Stimulated activated CD8-positive, alpha-beta memory T cell treated with anti-CD3 and anti-CD28 coated beads, Interleukin-7, amount 100 ng/mL, for 1 hour (primary cell): ENCODE measurements at places on chromosomes 1 and 21.

- no peak for DNase-seq
Measured at GRCh38 chr1:79128722-79129121, 122.2 kb upstream of the ADGRL4 start.

- no peak for DNase-seq
Measured at GRCh38 chr1:43565600-43566360, 35.1 kb downstream of the PTPRF start.

GRCh38 chr1:88357729-88358128 lies 326.3 kb upstream of the PKN2 start:
- no peak for DNase-seq

DNA sequence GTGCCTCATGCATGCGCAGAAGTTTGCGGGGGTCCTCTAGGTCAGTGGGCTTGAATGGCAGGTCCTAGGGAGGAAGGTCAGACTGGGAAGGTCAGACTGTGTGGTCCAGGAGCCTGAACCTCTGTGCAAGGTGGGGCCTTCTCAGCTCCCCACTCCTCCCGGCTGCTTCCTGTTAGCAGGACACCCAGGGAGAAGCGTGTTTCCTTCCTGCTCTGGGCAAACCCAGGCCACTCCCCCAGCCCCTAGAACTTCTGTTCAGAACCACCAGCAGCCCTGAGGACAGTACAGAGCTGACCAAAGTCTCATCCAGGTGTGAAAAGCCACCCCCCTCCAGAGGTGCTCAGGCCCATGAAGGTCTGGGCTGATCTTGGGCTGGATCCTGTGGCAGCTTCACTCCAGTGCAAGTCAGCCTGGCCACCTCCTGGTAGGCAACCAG lies 29.9 kb downstream of the NAV1 start:
- DNase-seq: no peak

GRCh38 chr1:151024540-151025146 lies 11.7 kb upstream of the BNIPL start:
- peak; percentile 70 for DNase-seq

DNA sequence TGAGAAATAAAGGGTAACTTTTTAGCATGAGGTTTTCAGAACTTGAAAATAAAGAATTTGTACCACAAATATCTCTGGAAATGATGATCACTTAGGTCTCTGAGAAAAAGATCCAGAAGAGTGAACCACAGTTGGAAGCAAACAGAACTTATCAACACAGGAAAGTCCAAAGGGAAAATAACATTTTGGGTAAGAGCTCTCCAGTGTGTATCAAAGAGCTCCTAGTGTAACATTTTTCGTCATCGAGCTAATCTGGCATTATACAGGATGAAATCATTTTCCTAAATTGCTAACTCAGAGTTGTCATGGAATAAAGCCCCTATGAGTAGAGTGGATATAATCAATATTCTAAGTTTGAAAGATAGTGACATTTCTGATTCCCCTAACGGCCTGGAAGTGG lies 104.0 kb downstream of the LMO4 start:
- no peak for DNase-seq

DNA sequence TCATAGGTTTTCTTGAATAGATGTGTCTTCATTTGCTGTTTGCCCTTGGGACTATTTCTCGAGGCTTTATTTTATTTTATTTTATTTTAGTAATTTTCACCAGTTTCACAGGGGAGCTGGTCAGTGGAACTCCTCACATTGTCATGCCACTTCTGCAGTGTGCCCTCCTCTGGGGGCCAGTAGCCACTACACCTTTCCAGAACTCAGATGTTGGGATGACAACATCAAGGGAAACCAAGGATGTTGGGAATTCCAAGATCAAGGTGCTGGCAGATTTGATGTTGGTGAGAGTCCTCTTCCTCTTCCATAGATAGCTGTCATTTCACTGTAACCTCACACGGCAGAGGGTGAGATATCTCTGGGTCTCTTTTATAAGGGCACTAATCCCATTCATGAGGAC lies 35.5 kb downstream of the SLC26A9 start:
- DNase-seq: no peak

DNA sequence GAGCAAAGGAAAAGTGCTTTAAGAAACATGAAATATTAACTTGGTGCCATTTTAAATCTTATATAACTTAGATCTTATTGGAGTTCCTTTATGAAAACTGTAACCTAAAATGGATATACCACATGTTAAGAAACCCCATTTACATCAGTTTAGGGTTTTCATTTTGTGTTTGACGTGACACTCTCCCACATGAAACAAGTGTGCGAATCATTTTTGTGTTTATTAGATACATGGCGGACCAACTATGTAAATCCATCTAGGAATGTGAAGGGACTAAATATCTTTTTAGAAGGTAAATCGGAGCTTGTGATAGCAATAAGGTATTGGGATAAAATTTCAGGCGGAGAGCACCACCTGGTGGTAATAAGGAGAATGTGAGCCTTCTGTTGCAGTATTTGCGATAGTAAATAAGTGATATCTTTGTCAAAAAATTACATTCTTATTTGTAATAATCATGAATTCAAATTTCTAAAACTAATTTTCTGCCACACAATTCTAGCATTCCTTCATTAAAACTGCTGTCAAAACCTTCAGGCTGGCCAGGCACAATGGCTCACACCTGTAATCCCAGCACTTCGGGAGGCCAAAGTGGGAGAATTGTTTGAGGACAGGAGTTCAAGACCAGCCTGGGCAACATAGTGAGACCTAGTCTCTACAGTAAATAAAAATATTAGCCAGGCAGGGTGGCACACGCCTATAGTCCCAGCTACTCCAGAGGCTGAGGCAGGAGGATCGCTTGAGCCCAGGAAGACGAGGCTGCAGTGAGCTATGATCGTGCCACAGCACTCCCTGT lies 31.3 kb downstream of the SMAP2 start:
- no peak for DNase-seq

DNA sequence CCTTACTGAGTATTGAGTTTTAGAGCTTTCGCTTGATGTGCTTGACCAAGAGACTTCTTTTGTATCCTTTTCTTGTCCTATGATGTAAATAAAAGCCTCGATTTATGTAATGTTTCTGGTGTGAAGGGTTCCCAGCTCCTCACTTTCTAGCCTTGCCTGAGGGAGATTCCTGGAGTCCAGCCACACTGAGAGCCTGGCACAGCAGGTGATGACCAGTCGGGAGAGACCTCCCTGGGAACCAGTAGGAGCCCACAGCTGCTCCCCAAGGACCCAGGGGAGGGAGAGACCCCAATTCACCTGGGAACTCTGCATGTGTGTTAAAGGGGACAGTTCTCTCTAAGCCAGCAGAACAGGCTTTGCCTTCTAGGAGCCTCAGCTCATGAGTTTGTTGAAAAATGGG lies 8.9 kb downstream of the C1orf115 start:
- no peak for DNase-seq

DNA sequence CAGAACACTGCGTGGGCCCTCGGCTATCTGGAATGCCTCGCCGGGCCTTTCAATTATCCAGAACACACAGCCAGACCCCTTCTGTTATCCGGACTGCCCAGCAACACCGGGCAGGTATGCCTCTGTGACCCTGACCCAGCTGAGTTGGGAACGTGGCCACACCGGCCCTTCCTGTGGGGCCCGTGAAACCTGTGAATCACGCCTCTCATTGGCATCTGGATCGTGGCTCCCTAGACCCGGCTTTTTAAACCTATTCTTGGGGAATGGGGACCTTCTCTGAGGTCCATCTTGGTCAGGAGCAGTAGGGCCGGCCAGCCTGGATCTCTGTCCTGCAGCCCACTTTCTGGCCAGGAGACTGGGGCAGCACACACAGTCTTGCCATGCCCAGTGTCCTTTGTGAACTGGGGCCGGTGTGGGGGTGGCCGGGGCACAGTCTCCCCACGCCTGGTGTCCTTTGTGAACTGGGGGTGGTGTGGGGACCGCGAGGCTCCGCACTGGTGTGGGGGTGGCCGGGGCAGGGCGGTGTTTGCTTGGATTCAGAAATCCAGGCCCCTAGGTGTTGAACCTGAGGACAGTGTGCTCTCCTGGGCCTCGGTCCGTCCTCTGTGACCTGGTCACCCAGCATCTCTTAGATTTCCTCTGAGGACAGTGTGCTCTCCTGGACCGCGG lies 11.1 kb downstream of the COL18A1 start:
- DNase-seq: no peak

- DNase-seq: no peak
Measured at GRCh38 chr1:203211812-203212211, 17.7 kb downstream of the CHIT1 start.

DNA sequence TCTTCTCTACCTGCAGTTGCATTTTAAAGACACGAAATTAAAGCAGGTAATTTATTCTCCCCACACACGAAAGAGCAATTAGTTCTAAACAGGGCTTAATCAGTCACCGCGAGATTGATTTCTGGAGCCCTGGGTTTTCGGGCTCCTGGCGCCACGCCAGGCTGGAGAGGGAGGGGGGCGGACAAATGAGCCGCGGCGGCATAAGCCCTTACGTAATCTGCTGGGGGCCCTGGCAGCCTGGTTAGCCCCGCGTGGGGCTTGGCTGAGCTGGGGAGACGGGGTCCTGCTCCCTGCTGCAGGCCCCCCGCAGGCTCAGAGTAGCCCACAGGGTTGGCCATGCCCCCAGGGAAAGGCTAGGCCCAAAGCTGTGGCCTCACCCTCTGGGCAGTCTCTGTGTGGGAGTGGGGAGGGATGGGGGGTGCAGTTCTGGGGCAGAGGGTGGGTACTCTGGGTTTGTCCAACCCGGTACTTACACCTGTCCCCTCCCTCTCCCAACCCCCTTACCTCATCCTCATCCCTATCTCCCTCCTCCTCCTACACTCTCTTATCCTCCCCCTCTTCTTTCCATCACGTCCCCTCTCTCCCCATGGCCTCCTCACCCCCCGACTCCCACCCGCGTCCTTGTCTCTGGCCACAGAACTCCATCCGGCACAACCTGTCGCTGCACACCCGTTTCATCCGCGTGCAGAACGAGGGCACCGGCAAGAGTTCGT lies 19.9 kb downstream of the FOXO6 start:
- DNase-seq: no peak

- no peak for DNase-seq
Measured at GRCh38 chr1:100219457-100219856, 30.2 kb downstream of the DBT start.

GRCh38 chr1:15538771-15539170 lies 12.1 kb downstream of the DNAJC16 start:
- no peak for DNase-seq

- no peak for DNase-seq
Measured at GRCh38 chr1:21289700-21290545, at the start of gene ECE1. TSS of gene ECE1 (minus strand) at chr1:21290463. CDS start at chr1:21290414, 49 bp downstream.

GRCh38 chr1:2174348-2175054 lies 20.1 kb downstream of the FAAP20 start:
- no peak for DNase-seq

GRCh38 chr1:16143566-16144324 lies 12.1 kb downstream of the EPHA2 start:
- DNase-seq: no peak

DNA sequence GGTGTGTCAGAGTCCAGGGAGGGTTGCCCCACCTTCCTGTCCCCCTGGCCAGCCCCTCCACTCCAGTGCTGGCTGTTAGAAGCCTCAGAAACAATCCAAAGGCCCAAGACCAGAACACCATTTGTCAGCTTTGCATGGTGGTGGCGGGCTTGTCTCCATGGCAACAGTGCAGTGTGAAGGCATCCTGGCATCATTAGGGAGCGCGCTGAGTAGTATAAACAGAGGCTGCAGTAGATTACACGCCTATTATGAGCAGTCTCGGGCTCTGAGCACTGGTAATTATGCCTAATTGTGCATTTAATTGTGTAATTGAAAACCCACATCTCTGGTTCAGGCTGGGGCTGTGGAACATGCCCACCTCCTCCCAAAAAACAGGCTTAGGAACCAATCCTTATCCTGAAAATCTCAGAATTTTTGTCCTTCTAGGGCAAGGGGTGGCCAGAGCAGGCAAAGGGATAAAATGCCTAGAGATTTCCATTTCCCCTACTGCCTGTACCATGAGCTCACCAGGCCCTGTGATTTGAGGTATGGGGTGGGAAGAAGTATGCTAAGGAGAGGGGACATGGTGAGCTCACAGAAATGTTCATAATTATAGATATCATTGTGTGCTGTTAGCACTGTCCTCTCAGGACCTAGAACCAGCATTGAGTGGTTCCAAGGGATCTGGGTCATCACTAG lies 11.7 kb downstream of the NKAIN1 start:
- no peak for DNase-seq

DNA sequence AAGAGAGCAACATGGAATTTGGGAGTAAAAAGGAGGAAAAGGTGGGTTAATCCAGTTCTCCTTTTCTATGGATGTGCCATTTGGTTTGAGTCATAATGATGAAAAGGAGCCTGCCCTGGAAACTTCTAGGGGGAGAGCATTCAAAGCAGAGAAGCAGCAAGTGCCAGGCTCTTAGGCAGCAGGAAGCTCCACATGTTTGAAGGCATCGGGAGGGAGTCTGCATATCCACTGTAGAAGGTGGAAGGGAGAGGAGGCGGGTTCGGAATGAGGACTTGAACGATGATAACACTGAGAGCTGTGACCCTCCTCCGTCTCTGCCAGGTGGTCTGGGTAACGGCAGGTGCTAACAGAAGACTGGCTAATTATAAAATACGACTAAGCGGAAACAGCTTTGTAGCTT lies 128.2 kb downstream of the RYR2 start:
- no peak for DNase-seq

DNA sequence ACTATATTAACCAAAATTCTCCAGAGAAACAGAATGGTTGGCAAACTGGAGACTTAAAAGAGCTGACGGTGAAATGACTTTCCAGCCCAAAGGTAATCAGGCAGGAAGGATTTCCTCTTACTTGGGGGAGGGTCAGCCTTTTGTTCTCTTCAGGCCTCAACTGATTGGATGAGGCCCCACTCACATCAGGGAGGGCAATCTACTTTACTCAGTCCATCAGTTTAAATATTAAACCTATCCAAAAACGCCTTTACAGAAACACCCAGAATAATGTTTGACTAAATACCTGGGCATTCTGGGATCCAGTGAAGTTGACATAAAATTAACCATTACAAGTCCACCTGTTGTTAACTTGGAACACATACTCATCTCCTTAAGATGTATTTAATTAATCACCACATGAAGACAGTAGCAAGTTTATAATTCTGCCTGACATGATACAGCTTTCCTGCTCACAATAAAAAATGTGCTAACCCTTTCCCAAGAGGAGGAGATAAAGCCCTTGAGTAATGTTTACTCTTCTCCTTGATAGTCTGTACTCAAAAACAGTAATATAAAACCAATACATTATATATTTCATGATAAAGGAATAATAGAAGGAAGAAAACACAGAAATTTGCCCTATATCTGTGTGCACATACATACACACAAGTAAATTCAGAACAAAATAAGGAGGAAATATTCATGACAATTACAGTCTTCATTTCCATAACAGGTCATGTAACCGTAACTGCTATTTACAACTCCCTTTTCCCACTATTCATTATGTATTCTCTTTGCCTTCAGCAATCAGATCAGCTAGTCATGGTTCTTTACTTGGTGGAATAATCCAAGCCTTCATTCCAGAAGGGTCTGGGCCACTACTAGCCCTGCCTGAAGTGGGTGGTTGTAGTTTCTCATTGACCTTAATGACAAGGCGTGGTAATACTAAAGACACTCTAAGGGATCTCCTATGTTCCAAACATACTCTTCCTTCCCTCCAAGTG lies 107.5 kb upstream of the RUNX1 start:
- no peak for DNase-seq

- DNase-seq: peak; percentile 66
Measured at GRCh38 chr1:228664399-228664914, 70.8 kb upstream of the RHOU start.
